ENCODE measurements at places on chromosomes 7 and 10.
A peak's percentile ranks its signal among the peaks of the same experiment; 100 is the strongest.

DNA sequence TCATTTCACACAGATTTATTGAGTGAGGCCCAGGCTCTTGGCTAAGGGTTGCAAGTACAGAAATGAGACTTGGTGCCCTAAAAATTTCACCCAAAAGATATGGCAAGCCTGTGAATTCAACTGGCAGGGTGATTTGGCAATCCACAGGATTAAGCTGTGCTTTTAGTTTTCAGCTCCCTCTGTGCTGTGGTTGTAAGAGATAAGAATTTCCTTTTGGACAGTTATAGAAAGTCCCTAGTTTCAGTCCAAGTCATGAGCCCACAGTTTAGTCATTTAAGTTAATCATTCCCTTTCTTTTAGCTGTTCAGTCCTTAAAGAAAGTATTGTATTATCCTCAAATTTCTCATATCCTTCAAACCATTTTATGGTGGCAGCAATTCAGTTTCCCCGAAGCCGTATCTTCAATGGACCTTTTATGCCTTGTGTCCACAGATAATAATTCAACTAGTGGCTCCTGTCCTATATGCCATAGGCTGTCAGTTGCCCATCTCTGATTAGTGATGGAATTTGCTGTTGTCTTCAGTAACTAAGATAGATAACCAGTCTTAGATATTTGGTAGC is 73.4 kb upstream of the NAMPT start:
- no peak for DNase-seq

- DNase-seq: no peak
Observed at GRCh38 chr7:12233175-12233574, 22.1 kb downstream of the TMEM106B start.

DNA sequence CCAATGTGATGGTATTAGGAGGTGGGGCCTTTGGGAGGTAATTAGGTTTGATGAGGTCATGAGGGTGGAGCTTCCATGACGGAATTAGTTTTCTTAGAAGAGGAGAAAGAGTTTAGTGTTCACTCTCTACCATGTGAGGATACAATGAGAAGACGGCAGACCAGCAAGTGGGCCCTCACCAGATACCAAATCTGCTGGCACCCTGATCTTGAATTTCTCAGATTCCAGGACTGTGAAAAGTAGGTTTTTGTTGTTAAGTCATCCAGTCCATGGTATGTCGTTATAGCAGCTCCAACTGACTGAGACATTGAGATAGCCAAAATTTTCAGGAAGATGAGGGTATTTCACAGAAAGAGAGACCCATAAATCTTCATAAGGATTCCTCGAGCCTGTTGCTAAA is 3.6 kb upstream of the TMEM196 start:
- DNase-seq: no peak

DNA sequence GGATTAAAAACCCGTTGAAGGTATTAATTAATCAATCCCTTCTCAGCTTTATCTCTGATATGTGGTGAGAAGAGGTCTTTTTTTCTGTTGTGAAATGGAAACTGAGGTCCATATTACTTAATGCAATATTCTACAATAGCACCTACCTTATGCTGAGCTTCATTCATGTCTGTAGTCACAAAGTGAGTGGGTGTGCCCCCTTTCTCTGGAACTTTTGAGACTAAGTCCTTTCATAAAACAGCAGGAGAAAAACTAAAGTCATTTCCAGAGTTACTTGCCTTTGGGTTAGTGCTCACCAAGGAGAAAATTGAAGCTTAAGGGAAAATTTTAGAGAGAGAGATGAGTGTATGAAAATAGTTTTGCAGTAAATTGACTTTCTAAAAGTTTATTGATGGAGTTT is 61.2 kb downstream of the EXOC4 start:
- no peak for DNase-seq

- no peak for DNase-seq
Observed at GRCh38 chr7:107045980-107046379, 1.5 kb downstream of the PRKAR2B start.

- no peak for DNase-seq
Observed at GRCh38 chr7:47516985-47517600, 64.8 kb downstream of the TNS3 start.

- DNase-seq: no peak
Observed at GRCh38 chr7:98935811-98936210, 57.5 kb downstream of the TRRAP start.

DNA sequence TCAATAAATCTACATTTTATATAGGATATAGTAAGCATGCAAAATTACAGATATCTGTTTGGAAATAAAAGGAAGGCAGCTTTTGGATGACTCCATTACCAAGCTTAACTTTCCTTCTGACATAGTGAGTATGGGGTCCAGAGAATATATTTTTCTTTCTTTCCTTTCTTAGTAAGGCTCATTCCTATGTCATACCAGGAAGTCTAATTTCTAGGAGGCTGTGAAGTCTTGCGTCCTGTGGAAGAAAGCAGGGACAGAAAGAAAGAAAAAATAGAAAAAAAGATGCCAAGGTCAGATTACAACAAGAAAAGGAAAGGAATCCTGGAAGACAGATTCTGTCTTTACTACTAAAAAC is 36.3 kb downstream of the AKR1C8 start:
- DNase-seq: no peak

DNA sequence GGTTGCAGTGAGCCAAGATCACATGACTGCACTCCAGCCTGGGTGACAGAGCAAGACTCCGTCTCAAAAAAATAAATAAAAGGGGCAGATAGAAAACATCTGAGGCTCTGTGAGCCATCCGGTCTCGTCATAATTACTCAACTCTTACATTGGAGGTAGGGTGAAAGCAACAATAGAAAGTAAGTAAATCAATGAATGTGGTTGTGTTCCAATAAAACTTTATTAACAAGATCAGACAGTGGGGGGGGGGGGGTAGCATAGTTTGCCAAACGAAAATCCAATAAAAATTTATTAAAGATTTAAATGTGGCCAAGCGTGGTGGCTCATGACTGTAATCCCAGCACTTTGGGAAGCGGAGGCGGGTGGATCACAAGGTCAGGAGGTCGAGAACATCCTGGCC is 2.8 kb upstream of the ZFAND4 start:
- DNase-seq: no peak

GRCh38 chr10:61761825-61762217 is 99.1 kb downstream of the CABCOCO1 start:
- DNase-seq: no peak

- DNase-seq: no peak
Observed at GRCh38 chr7:46387646-46388045, 466.6 kb upstream of the IGFBP3 start.

- DNase-seq: no peak
Observed at GRCh38 chr10:23363793-23364135, 19.2 kb upstream of the C10orf67 start.

GRCh38 chr7:123355576-123356190 is 155.9 kb upstream of the SLC13A1 start:
- DNase-seq: no peak

- DNase-seq: peak; percentile 80
Observed at GRCh38 chr10:62082729-62083411, 181.4 kb downstream of the ARID5B start.

DNA sequence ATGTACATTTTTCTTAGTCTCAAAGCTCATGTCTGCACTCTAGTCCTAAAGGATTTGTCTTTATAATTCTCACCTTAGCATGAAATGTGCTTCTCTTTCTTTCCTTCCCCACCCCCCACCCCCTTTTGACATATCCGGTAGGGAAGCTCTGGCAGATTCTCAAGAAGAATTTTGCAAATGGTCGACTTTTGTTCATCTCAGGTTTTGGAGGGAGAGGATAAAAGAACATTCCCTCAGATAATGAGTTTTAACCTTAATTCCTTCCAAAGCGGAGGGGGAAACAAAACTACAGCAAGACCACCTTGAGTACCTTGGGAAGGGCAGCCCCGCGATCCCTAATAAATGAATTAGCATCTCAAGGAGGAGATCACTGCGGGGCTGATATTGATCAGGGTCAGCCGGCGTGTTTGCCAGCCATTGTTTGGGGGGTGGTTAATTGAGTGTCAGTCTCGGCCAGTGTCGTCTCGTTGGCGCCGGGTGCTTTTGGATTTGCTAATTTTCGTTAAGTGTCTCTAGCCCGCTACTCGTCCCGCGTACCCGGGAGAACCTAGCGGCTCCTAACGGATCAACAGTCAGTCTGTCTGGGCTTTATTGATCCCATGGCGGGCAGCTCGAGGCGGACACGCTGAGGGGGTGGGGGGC is 874 bp upstream of the BAMBI start:
- peak; percentile 26 for DNase-seq

DNA sequence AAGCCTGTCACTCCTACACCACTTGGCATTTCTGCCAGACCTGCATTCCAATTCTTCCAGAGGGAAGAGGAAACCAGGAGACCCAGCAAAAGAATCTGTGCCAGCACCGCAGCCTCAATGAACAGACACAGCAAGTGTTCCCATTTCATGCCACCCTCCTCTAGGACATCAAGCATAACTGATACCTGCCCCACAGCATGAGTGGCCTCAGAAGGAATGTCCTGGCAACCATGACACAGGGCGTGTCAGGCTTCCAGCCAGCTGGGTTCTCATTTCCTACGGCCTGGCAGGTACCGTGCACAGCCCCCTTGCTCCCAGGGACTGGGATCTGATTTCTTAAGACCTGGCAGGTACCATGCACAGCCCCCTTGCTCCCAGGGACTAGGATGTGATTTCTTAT is 7.8 kb downstream of the MAD1L1 start:
- DNase-seq: no peak

DNA sequence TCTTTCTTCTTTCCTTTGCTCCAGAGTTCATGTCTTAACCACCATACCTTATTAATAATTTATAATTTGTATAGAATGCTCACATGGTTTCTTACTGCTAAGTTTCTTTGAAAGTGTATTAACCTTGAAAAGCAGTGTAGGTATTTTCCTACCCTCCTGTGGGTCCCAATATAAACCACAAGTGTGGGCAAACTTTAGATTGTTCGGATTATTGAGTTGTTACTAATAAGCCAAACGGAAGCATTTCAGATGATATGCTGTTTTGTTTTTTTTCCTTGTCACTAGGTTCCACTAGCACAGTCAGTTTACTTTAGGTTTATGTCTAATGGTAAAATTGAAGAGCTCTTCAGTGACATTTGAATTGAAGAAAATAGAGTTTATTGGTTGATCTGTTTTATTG is 10.2 kb downstream of the SSBP1 start:
- no peak for DNase-seq

DNA sequence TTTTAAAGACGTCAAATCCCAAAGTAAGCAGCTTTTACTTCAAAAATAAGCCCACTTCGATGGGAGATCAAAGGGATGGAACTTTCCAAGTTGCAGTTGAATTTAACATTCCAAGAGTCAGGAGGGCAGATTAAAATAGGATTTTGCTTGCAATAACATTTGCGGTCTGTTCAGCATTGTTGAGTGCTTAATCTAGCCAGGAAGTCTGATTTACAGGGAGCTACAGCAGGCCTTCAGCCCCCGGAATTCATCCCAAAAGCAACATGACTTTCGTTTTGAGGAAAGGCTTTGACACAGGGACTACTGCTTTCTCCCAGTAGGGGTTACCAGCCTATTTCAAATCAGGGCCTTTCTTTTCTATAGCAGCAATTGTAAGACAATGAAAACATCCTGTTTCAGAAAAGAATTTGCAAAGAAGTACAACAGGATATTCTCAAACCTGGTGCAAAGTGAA is 279.6 kb upstream of the PITRM1 start:
- DNase-seq: no peak

GRCh38 chr10:95277614-95278013 is 13.2 kb downstream of the PDLIM1 start:
- DNase-seq: no peak

- peak; percentile 80 for DNase-seq
Observed at GRCh38 chr7:144818511-144818910, 17.3 kb downstream of the TPK1 start.

DNA sequence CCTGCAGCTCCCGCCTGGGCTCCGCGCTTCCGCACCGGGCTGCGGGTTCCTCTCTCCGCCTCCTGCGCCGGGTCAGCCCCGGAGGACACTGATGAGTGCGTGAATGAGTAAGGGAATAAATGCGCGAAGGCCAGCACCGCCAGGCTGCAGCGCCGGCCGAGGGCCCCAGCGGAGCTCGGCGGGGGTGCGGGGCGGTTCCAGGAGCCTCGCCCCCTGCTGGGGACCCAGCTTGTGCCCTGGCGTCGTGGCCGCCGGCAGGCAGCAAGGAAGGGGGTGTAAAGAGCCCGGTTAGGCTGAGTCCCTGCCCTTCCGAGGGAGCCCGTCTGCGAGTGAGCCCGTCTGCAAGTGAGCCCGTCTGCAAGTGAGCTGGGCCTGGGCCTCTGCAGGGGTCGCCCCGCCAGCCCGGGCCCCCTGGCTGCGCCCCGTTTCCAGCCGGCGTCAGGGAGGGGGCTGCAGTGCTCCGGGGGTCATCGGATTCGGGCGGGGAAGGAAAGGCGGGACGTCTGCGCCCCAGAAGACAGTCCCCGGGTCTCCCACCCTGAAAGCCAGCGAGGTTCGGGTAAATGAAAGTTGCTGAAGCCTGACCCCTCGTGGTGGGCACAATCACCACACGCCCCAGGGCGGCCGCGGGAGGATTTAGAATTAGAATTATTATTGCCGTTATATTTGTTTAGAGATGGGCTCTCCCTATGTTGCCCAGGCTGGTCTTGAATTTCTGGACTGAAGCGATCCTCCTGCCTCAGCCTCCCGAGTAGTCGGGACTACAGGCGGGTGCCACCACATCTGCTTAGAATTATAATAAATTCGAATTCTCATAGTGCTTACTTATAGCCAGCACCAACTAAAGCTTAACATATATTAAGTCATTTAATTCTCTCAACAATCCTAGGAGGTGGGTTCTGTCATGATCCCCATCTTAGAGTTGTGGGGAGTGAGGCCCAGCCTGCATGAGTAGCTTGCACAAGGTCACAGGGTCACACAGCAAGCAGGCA is 8.6 kb upstream of the CRYGN start:
- peak; percentile 85 for DNase-seq

GRCh38 chr10:11107948-11108347 is 90.3 kb downstream of the CELF2 start:
- DNase-seq: no peak

DNA sequence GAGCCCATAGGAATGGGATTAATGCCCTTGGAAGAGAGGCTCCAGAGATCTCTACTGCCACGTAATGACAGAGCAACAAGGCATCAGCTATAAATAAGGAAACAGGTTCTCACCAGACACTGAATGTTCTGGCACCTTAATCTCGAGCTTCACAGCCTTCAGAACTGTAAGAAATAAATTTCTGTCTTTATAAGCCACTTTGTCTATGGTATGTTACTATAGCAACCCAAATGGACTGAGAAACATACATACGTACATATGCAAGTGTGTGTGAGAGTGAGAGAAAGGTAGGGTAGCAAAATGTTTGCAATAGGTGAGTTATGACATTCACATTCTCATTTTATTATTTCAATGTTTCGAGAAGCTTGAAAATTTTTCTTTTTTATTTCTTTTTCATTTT is 22.1 kb upstream of the HTR5A start:
- DNase-seq: no peak

- no peak for DNase-seq
Observed at GRCh38 chr7:155448632-155449007, 9.3 kb upstream of the EN2 start.

GRCh38 chr10:29522061-29522855 is 112.5 kb downstream of the SVIL start:
- no peak for DNase-seq

- no peak for DNase-seq
Observed at GRCh38 chr7:29496355-29497020, 67.1 kb upstream of the PRR15 start.
